ENCODE measurements at places on chromosomes 3 and 15.

GRCh38 chr3:13189639-13190377 lies 116.6 kb upstream of the IQSEC1 start:
- peak; percentile 25 for DNase-seq

GRCh38 chr3:62818347-62818746 lies 56.9 kb downstream of the CADPS start:
- no peak for DNase-seq

GRCh38 chr3:53498806-53499641 lies 4.6 kb downstream of the CACNA1D start:
- no peak for DNase-seq

- DNase-seq: no peak
These were observed 27.8 kb downstream of the ACSBG1 start for GRCh38 chr15:78206326-78207109.

- DNase-seq: no peak
These were observed 1.7 kb upstream of the CD47 start for GRCh38 chr3:108092501-108092900.

GRCh38 chr3:73637042-73637441 lies 12.3 kb upstream of the PDZRN3 start:
- no peak for DNase-seq

DNA sequence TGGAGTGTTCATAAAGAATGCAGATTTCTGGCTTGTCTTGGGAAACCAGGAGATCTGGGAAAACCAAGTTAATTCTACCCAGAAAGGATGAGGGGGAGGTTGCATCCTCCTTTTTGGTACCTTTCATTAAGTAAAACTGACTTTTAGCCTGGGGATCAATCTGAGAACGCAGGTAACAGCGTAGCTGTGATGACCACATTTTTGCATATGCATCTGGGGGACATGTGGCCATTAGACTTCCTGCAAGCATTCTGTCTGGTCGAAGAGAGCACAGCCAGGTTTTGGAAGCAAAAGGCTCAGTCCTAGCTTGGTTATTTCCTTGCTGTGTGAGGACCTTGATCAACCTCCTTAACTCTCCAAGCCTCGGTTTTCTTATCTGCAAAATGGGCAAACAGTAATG lies 145.2 kb downstream of the SHQ1 start:
- DNase-seq: no peak

DNA sequence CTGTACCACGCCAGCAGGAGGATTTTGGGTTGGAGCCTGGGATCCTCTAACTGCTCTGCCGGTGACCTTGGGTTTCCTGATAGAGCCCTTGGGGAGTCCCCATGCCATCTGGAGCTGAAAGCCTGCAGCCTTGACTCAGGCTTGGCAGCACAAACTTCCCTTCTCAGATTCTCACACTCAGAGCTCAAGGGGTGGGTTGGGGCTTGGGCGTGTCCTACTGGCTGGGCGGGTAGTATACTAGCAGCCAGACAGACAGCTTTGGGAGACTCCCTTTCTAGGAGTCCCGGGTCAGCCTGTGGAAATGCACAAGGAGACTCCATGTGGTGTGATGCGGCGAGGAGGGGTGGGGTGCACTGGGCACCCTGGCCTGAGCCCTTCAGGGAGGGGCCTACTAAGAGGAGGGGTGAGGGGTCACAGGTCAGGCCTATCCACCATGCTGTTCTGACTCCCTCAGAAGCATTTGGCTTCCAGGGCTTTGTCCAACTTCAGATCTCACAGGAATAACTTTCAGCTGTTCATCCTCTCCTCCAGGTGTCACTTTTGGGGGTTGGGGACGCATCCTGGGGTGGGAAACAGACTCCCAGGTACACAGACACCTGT lies 21.6 kb upstream of the PLXNA1 start:
- no peak for DNase-seq

DNA sequence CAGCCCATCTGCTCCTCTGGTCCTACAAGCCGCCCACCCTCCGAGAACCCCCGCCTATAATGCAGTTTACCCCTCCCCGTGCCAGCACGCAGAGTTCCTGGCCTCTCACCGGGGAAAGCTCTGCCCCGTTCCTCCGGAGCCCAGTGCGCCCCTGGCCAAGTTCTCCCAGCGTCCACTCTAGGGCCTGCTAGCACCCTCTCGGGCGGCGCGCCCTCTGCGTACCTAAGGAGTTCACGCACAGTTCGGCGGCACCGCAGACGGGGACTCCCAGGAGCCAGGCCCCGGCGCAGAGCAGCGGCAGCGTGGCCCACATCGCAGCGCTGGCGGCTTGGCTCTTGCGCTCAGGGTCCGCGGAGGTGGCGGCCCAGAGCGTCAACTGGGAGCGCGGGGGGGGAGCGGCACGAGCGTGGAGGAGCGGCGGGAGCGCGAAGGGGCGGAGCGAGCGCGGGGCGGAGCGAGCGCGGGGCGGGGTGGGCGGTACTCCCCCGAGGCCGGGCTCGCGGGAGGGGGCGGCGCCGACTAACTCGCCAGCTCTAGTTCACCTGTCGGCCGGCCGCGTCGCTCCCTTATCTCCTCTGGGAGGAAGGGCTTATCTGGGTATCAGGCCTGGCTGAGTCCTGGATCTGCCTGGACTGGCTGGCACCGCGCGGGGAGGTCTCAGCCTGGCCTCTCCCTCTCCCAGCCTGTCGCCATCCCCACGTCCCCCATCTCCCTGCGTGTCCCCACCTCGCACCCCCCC lies at the start of gene CTSH:
TSS of gene CTSH (minus strand) at position 378 of the 739 bp plus-strand sequence. CDS start at position 313, 65 bp downstream.
- peak; percentile 64 for DNase-seq

DNA sequence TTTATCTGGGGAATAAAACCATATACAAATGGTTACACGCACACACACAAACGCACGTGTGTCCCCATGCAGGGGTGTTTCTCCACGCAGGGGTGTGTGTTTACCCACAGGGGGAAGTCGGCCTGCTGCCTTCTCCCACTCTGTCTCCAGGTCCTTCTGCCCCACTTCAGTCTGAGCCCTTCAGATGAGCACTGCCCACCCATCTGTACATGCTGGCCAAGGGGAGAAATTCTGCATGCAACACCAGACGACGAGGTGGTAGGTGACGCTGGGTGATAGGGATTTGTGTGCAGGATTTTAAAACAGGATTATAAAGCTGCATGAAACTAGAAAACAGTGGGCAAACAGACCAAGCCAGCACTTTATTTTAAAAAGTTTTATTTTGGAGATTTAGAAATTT lies 122.5 kb downstream of the TJP1 start:
- DNase-seq: no peak

GRCh38 chr3:22779737-22780136 lies 423.4 kb upstream of the UBE2E2 start:
- DNase-seq: no peak

- DNase-seq: no peak
These were observed 50.9 kb downstream of the IQCH start for GRCh38 chr15:67305506-67305905.

- DNase-seq: no peak
These were observed 31.8 kb downstream of the MYO5A start for GRCh38 chr15:52496776-52497470.

DNA sequence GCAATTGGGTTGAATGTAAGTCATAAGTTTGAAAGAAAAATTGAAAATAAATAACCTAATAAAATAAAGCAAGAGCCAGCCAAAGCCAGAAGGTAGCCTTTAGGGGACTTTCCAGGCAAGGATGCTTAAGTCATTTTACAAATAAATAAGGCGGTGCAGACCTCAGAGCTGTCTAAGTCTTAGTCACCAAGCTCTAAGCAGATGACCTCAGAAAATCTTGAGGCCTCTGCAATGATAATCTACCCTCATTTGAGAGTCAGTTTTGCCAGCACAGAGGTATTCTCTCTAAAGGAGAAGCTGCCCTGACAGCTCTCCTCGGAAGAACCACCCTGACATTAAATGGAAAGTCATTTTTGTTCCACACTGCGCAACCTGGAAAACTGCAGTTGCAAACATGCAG lies 113.9 kb downstream of the OXNAD1 start:
- no peak for DNase-seq

DNA sequence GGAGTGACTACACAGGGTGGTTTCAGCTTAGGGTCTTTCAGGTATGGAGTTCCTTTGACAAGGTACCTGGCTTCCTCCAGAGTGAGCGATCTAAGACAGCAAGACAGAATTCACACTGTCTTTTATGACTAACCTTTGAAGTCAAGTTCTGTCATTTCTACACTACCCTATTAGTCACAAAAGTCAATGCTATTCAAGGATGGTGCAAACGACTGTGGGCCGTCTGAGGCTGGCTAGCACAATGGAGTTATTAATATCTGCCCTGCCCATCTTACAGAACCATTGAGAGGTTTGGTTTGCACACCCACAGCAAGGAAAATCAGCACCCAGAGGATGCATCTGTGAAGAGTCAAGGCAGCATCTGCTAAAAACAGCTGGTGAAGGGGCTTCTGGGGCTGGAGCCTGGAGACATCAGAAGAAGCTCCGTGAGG lies 62.9 kb upstream of the XCR1 start:
- no peak for DNase-seq

- DNase-seq: no peak
These were observed 28.3 kb upstream of the NUDT16 start for GRCh38 chr3:131353016-131353877.

DNA sequence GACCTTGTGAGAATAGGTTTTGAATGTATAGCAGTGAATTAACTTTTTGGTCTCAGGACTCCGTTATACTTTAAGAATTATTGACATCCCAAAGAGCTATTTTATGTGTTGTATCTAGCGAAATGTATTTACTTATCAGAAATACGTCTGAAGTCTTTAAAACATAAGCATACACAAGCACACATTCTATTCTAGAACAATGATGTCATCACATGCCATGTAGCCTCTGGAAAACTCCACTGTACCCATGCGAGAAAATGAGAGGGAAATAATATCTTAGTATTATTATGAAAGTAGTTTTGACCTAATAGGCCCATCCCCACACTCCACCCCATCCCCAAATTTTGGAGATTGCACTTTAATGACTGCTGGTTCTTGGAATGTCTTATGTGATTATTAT lies 1.5 kb downstream of the POLR2M start:
- no peak for DNase-seq

GRCh38 chr3:139358841-139359562 lies 15.2 kb downstream of the MRPS22 start:
- DNase-seq: no peak

GRCh38 chr15:33377204-33377603 lies 66.4 kb downstream of the RYR3 start:
- no peak for DNase-seq

GRCh38 chr15:70748281-70748747 lies 15.0 kb downstream of the UACA start:
- no peak for DNase-seq

- DNase-seq: no peak
These were observed 216.9 kb upstream of the THBS1 start for GRCh38 chr15:39363761-39364586.

- DNase-seq: no peak
These were observed 2.1 kb downstream of the UBE3A start for GRCh38 chr15:25436707-25437106.

- DNase-seq: no peak
These were observed 293.5 kb downstream of the SOX2 start for GRCh38 chr3:182005219-182005618.

DNA sequence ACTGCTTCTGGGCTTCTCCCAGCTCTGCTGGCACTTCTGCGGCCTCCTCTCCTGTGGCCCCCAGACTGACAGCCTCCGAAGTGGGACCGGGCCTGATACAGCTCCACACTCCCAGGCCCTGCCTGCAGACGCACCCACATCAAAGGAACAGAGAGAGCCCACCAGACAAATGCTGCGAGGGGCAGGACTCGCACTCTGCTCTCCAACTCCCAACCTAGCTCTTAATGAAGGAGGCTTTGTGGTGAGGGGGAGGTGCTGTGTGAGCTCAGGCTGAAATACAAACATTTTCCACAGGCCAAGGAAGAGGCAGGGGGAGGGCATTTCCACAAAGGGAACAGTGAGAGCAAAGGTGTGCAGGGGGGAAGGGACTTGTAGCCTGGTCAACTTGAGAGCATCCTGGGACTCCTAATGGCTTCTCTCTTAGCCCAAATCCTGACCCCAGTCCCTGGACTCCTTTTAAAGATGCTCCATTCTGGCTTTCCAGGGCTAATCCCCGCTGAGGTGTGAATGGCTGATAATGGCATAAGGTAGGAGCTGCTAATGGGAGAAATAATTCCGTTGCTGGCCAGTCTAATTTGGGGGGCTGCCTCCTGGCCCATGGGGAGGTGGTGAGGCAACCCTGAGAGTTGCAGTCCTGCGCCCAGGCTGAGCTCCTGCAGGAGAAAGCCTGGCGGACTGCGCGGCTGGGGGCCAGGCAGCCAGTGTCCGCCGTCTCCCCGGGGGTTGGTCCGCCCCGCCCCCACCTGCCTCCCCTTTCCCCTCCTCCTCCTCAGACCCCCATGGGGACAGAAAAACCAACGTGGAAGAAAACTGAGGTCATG lies 9.6 kb downstream of the LINGO1 start:
- DNase-seq: no peak

DNA sequence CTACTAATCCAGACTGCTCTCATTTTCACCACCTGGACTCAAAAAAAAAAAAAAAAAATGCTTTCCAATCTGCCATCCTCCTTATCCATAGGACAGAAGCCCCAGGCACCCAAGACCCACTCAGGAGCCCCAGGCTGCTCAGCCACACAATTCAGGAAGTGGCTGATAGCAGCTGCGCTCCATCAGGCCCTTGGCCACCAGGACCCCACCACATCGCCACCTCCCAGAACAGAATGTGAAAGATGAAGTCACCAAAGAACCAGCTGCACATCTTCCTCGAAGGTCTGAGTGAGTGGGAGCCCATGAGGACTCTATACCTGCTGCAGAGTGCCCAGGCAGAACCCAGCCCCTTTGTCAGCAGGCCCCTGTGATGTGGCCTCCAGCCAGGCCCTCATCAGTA lies 19.5 kb downstream of the POC1A start:
- DNase-seq: no peak

- peak; percentile 39 for DNase-seq
These were observed 1.1 kb downstream of the ARMC8 start for GRCh38 chr3:138188013-138188730.

DNA sequence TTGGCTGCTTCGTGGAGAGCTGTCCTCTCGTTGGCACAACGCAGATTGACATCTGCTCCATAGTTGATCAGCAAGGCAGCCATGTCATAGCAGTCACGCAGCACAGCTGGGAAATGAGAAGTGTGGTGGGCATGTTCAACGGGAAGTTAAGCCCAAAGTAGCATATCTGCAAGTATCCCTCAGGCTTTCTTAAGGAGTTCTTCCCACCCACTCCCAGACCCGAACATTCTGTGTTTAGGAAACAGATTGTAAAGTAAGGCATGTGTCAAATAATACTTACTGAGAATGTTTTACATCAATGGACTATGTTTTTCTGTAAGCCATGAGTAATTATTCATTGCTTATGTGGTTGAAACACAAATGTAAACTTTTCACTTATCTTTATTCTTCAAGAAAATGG lies 9.2 kb downstream of the ASB14 start:
- no peak for DNase-seq

GRCh38 chr3:98690876-98691275 lies 72.3 kb upstream of the ST3GAL6 start:
- no peak for DNase-seq

- DNase-seq: no peak
These were observed 72.0 kb downstream of the KCNH8 start for GRCh38 chr3:19220311-19220710.

- DNase-seq: no peak
These were observed 240.0 kb downstream of the THSD4 start for GRCh38 chr15:71355268-71355667.

- no peak for DNase-seq
These were observed 2.0 kb upstream of the NFKBIZ start for GRCh38 chr3:101847328-101847727.

All from central memory CD4-positive, alpha-beta T cell (primary cell).